ENCODE measurements at places on chromosomes 4 and X.

DNA sequence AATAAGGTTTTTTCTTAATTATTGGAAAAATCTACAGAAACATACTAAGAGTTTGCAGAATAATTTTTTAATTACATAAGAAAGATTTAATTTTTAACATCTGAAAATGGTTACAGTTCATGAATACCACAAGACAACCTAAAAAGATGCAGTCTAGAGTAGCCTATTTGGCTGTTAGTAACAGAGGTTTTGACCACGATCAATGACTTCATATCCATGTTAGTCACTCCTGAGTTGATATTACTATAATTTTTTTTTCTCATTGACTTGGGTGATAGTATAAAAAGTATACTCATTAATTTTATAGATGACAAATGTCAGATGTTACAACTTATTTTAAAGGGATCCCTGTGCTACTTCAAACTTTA, 272.5 kb downstream of the DCTD start:
- no peak for DNase-seq

GRCh38 chrX:18929775-18930174, 54.1 kb downstream of the PHKA2 start:
- DNase-seq = no peak

GRCh38 chr4:28811025-28811424, 1909.1 kb upstream of the PCDH7 start:
- no peak for DNase-seq

DNA sequence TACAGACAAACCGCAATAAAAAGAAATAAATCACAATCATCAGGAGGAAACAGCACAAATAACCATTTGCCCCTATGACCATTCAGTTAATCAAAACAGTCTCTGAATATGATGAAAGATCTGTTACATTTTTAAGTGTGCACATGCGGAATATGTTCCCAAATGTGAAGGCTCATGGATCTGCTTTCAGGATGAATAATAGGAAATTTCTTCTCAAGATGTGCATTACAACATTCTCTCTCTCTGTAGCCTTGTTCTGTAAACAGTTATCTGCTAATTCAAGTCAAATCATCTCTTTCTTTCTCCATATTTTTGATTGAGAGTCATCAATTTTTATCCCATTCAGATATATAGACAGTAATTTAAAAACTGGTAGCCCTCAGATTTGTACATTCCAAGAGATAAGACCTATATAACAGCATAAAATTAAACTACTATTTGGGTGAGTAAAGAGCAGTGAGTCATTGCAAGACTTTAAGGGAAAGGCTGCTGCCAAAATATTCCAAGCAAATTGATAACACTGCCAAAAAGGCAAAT, 433.9 kb upstream of the ATOH1 start:
- DNase-seq = no peak

DNA sequence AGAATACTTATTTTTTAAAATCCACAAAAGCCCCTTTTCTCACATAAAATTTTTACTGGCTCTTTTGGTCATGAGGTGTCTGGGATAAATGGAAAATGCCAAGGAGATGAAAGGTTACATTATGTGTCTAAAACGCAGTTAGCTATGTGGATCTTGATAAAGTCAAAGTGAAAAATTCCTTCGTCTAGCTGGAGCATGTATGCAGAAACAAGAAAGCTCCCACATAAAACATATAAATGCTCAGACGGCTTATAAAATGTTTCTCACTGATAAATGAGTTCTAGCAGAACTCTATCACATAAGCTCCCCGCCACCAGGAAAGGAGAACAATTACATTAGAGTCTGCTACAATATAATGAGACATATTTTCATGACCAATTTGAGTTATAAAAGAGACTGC, 83.8 kb downstream of the TBC1D9 start:
- no peak for DNase-seq

DNA sequence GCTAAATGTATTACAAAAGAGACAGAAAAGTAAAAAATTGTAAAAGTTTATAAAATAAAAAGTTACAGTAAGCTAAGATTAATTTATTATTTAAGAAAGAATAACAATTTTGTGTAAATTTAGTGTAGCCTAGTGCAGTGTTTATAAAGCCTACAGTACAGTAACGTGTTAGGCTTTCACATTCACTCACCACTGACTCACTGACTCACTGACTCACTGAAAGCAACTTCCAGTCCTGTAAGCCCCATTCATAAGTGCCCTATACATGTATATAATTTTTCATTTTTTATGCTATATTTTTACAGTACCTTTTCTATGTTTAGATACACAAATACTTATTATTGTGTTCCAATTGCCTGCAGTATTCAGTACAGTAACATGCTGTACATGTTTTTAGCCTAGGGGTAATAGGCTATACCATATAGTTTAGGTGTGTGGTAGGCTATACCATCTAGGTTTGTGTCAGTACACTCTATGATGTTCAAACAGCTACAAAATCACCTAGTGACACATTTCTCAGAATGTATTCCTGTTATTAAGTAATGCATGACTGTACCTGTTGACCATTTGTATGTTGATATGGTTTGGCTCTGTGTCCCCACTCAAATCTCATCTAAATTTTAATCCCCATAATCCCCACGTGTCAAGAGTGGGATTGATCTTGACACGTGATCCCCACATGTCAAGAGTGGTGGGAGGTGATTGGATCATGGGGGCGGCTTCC, 57.9 kb downstream of the CFAP299 start:
- DNase-seq = peak; percentile 25

- no peak for DNase-seq
Observed at GRCh38 chrX:125131164-125131563, 188.5 kb upstream of the TEX13C start.

DNA sequence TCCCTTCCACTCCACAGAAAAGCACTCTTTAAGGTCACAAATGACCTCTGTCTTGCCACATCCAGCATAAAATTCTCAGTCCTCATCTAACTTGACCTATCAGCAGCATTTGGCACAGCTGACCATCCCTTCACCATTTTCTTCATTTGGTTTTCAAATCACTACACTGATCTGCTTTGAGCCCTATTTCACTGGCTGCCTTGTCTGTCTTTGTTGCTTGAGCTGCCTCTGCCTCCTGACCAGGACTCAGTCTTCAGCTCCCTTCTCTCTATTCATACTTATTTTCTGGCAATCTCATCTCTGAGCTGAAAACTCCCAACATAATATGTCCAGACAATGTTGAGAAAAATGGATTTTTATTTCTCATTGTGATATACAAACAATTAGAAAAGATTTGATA, 27.7 kb upstream of the PDE5A start:
- no peak for DNase-seq

DNA sequence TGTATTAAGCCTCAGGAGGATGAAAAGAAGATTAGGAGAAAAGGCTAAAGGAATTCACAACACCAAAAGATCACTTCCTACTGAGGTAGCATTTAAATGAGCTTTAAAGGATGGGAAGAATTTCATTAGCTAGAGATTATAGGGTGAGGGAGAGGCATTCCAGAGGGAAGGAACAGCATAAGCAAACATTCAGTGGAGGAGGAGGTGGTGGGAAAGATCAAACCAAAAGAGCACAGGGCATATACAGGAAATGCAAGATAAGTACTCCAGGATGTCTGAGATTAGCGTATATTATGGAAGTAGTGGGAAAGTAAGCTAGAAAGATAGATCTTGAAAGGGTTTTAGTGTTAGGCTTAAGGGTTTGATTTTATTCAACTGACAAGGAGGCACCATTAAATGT, 84.8 kb downstream of the COL4A6 start:
- DNase-seq = no peak

DNA sequence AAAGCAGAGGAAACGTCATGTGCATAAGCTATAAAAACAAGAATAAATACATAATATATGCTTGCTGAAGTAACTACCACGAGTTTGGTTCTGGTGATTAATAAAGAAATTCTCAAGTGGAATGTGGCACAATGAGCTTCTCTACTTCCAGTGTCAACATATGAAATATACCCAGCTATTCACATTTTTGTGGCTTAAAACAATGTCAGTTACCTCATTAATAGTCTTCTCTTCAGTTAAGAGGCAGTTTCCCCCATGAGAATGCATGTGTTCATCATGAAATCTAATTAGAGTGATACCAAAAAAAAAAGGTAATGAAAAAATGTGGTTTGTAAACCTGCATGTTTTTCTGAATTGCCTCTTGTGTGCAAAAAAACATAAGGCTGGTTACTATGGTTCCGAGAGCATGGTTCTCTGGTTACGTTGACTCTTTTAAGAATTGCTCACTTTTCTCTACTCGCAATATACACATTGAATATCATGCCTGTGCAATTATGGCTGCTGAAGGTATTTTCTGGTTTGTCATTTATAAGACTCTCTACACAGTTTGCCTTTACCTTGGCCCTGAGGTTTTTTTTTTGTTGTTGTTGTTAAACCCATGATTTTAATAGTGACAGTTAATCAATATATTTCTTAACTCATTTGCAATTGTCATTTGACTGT, 108.2 kb downstream of the PCDH7 start:
- no peak for DNase-seq

- no peak for DNase-seq
Observed at GRCh38 chrX:136906921-136907510, 26.5 kb upstream of the RBMX start.

GRCh38 chr4:184475096-184475461, 729 bp upstream of the IRF2 start:
- DNase-seq = peak; percentile 80
